AG20443 (cell line): ENCODE measurements at places on chromosomes 2 and 18.

- DNase-seq, result no peak
Measured at GRCh38 chr2:148899638-148900318, 24.8 kb downstream of the KIF5C start.

- DNase-seq, result no peak
Measured at GRCh38 chr2:239075918-239076758, 228.3 kb downstream of the TWIST2 start.

GRCh38 chr2:226352941-226353560 is 446.6 kb downstream of the IRS1 start:
- no peak for DNase-seq

- no peak for DNase-seq
Measured at GRCh38 chr2:121960251-121960650, 204.8 kb downstream of the TSN start.

- no peak for DNase-seq
Measured at GRCh38 chr2:174568425-174568824, 29.2 kb downstream of the WIPF1 start.

DNA sequence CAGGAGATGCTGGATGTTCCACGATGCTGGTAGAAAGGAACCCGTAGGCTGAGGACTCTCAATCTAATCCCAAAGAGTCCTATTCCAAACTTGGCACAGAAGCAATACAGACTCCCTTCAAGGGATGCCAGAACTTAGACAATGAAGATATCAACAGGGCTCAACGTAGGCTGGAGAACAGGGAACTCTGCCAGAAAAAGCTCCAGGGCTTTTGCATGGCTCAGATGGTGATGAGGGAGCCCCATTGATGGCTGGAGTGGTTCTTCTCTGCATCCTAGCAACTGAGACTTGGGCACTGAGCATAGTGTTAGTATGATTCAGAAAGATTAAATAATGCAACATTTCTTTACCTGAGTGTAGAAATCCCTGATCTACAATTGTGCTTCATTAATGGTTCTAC is 117.2 kb upstream of the NCK2 start:
- DNase-seq, result no peak

DNA sequence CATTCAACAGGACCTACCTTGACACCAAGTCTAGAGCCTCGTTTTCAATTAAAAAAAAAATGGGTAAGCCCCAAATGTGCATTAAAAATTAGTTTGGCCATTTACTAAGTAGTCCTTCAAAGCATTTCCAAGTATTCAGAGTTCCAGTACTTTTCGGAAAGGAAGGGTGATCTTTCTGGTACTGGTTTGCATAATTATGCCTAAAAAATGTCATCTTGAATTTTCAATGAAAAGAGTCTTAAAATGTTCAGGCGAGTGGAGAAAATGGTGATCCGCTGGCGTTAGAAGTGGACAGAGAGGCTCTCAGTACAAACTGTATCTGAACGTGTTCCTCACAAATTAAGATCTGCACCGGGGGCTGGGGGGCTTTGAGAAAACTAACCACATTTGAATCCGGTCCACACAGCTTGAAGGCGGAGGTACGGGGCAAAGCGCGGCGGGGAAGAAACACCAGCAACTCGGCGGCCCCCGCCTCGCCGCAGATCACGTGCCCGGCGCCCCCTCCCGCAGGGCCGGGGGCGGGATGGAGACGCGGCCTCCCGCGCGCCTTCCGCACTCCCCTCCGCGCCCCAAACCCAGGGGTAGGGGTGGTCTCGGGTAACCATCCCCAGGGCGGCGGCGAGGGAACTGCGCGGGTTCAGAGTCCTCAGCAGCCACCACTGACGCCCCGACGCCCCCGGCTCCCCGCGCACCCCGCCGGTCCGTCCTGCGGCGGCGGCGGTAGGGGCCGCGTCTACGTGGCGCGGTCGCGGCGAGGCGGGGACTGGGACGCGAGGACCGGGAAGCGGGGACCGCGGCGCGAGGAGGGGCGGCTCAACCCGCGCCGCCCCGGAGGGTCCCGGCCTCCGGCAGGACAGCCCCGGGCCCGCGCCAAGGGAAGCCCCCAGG is 564 bp downstream of the LPIN2 start:
- peak; percentile 57 for DNase-seq

DNA sequence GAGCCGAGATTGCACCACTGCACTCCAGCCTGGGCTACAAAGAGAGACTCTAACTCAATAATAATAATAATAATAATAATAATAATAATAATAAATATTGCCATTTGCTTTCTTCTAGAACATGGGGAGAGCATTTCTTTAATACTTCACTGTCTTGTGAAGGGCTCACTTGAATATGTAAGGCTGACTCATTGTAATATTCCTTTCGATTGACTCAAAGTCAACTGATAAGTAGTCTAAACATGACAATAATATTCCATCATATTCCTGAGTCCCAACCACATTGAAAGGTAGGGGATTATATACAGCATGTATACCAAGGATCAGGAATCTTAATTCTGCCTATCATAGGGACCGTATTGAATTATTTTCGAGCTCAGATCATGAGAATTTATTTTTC is 949.2 kb downstream of the DSC3 start:
- no peak for DNase-seq

GRCh38 chr2:112004253-112004645 is 50.8 kb upstream of the TMEM87B start:
- DNase-seq, result no peak

DNA sequence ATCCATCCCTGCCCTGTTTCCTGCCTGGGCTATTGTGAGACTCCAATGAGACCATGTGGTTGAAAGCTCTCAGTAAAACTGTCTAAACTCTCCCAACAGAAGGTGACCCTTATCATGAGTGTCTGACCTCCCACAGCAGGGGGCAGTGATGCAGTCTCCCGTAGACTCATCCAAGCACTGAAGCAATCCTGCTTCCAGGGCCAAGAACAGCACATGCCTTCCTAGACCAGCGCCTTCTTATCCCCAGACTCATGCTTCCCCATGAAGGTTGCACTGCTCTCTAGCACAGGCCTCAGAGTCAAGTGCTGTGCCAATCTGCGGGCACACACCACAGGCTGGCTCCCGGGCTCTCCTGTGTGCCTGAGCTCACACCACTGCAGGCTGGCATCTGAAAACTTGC is 112.3 kb downstream of the TNS1 start:
- DNase-seq, result peak; percentile 89

- peak; percentile 58 for DNase-seq
Measured at GRCh38 chr18:55384551-55385275, 203.3 kb downstream of the TCF4 start.

DNA sequence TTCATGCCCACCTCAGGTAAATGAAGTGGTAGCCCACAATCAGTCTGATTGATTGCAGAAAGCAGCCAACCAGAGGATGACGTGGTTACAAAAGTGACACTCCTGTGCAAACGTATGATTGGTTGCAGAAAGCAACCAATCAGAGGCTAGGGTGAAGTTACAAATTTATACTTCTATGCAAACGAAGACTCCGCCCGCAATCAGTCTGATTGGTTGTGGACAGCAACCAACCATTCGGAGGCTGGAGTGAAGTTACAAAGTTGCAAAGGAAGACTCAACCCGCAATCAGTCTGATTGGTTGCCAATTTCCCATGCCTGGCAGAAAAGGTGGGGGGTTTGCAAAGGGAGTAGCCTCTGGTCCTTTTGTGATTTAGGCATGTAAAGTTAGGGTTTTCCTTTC is 4.0 kb upstream of the SLC3A1 start:
- DNase-seq, result no peak

DNA sequence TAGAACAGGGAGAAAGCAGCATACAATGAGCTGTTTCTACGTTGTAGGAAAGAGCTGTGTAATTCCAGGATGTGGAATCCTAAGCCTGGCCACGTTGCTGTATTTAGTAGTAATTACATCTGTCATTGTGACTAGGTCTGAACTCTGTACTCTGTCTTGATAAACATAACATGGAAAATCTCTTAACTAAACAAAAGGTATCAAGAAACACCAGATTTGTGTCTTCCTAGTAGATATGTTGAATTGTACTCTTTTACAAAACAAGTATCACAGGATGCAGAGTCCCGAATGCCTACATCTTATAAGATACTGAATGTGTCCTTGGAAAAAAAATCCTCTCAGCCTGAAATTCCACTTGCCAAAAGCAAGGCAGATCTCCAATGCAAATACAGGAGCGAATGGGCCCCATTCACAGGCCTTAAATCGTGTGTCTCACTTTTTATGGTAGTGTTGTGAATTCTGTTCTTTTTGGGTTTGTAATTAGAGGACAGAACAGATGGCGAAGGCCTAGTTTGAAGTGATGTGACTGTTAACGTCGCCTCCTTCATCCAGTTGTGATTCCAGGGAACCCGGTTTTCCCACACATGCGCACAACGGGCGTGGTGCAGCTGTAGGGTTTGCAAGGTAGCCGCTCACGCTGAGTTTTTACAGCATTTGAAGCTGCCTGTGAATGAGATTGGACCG is 246.5 kb downstream of the GBX2 start:
- no peak for DNase-seq

DNA sequence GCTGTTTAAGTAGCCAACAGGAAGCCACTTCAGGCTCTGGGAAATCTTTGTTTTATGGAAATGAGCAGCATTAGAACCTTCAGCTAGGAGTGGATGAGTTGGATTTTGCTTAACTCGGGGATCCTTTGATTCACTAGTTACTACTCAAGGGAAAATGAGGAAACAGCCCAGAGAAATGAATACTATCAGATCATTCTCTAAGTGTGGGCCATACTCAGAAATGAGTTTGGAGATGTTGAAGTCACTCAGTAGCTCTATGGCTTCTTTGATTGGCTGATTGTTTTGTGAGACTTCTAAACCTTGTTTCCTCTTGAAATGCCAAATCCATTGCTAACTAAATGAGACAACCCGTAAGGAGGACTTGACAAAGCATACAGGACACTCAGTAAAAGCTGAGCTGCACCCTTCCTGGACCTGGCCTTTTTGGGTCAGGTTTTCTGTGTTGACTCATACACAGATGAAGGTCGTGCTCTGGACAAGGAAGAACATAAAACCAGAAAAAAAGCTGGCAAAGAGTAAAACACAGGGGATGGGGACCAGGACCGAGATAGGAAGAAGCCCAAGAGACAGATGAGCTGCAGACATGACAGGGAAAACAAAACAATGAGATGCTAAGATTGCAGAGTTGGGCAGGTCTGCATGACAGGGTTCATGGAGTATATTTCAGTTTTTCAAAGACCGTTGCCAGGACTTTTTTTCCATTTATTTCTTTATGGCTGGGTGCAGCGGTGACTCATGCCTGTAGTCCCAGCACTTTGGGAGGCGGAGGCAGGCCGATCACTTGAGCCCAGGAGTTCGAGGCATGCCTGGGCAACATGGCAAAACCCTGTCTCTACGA is 41.6 kb downstream of the INO80C start:
- no peak for DNase-seq

- peak; percentile 66 for DNase-seq
Measured at GRCh38 chr18:61998957-61999356, 106.2 kb upstream of the RNF152 start.

GRCh38 chr18:25298853-25299274 is 53.1 kb downstream of the ZNF521 start:
- peak; percentile 60 for DNase-seq
